ENCODE measurements at places on chromosomes 5 and 9. TPM values are rescaled to one million over a fixed set of nuclear protein-coding genes. Genes with fewer than 3 reads are reported as not detected.

GRCh38 chr9:88477300-88477751, 57.7 kb upstream of the NXNL2 start:
- no peak for DNase-seq

GRCh38 chr9:31347082-31347617, 1037.3 kb upstream of the ACO1 start:
- no peak for DNase-seq

DNA sequence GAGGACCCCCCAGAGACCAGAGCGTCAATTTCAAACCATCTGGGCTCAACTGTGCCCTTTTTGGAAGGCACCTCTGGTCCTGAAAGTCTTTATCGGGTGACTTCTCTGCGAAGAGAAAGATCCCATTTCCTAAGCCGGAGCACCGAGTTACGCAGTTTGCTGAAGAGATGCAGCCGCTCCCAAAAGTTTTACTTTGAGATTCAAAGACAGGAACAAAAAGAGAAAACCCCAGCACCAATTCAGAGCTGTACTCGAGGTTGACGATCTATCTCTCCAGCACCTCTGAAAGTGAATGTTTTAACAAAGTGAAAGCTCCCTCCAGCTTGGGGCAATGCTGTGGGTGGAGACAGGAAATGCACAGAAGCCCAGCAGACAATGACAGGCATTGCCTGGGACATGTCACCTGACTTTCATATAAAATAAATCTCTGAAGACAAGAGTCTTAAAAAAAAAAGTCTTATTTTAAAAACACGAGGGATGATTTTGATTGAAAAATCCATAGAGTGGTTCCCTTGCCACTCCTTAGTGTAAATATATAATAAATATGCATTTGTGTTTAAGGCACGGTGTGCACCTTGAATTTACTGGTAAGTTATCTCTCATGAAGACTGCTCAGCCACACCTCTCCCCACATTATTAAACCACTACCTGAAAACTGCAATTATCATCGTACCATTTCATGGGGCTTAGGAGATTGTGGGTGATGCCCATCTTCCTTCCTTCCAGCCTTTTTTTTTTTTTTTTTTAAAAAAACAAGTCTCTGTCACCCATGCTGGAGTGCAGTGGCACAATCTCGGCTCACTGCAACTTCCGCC, 79.9 kb downstream of the FNBP1 start:
- no peak for DNase-seq

Gene CXCL14
- total RNA-seq = 6.1 TPM

Gene PCDHGC4
- 3.0 TPM for total RNA-seq

Gene MTMR12
- total RNA-seq = 30.6 TPM

Gene COL23A1
- total RNA-seq = 0.36 TPM

Gene PPP3R2
- not detected for total RNA-seq

Data from progenitor cell of endocrine pancreas (in vitro differentiated cells).